CD4-positive, alpha-beta T cell treated with Interleukin-2 at 100 ng/mL for 4 hours (primary cell): ENCODE measurements at places on chromosomes 5 and 9.

DNA sequence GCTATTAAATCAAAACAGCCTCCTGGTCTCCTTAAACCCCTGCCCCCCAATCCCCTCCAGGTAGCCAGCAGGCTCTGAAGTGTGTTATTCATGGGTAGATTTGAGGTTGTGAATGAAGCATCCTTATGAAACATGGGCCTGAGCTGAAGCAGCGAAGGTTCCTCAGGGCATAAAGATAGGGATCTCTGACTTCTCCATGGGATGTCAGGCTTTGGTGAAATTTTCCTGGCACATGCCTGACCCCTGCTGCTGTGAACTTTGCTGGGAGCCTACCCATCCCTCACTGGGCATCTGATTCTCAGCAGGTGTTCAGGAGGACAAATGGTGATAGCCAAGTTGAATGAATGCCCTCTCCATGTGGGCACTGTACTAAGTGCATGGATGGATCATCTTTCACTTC, 250.3 kb downstream of the ASTN2 start:
- DNase-seq, result no peak

DNA sequence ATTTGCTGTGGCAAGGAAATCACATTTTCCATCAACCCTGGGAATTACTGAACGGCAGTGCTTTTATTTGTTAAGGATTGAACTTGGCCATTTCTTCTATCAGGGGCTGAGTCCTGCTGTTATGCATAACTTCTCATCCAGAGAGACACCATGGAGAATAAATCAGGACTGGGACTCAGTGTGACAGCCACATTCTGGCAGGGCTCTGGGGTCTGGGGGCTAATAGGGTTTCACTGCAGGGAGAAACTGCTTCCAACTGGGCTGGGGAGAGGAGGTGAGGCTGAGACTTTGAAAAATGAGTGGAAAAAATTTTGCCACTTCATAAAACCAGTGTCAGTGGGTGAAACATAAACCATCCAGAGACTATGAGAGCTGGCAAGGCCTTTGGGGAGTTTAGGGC, 95.7 kb upstream of the ALDH1B1 start:
- DNase-seq, result no peak

DNA sequence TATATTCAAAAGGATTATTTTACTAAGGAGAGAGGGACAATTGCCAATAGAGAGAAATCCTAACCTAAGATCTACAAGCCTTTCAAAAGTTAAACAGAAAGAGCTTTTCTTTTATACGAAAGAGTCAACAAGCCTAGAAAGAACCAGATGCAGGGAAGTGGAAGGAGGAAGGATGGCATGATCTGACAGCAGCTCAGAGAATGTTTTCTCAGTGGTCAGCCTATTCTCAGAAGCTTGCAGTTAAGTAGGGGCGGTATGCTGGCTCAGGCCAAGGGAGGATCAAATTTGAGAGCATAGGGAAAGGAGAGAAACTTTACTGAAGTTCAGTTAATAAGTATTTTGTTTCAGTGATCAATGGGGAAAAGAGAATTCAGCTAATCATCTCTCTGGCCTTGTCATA, 88.0 kb upstream of the FTMT start:
- DNase-seq, result no peak

GRCh38 chr9:121780177-121781040, 129.0 kb downstream of the DAB2IP start:
- no peak for DNase-seq

GRCh38 chr9:71604197-71605063, 163.9 kb downstream of the CEMIP2 start:
- peak; percentile 83 for DNase-seq

DNA sequence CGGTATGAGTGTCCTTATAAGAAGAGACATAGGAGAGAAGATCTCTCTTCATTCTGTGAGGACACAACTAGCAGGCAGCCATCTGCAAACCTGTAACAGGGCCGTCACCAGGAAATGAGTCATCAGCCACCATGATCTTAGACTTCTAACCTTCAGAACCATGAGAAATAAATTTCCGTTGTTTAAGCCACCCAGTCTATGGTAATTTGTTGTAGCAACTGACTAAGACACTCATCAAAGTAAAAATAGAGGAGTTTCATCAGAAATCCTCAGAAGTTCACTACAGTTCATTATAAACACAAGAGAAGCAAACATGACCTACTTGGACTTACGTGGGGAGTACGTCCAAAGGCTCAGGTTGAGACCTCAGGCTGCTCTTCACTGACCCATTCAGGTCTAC, 357.7 kb downstream of the SEMA5A start:
- DNase-seq, result no peak

DNA sequence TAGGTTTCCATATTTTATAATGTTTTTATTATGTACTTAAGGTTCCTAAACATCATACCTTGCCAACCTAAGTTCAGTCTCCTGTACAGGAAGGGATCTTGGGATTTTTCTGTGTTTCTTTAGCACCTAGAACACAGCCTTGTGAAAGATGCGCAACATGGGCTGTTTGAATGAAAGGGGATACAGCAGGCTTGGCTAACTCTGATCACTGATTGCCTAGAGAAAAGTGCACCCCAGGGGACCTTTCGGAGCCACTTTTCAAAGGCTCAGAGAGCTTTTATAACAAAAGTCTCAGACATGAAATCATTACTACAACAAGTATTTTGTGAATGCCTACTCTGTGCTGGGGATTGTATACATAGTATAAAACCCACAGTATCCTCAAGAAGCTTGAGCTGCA, 261.6 kb downstream of the BNC2 start:
- no peak for DNase-seq

GRCh38 chr5:171055875-171056454, 194.1 kb downstream of the RANBP17 start:
- no peak for DNase-seq

- no peak for DNase-seq
Measured at GRCh38 chr5:180370861-180371641, 17.9 kb upstream of the GFPT2 start.

GRCh38 chr9:123660691-123661466, 269.0 kb downstream of the DENND1A start:
- no peak for DNase-seq

- no peak for DNase-seq
Measured at GRCh38 chr9:108410161-108410560, 445.6 kb downstream of the ACTL7B start.

DNA sequence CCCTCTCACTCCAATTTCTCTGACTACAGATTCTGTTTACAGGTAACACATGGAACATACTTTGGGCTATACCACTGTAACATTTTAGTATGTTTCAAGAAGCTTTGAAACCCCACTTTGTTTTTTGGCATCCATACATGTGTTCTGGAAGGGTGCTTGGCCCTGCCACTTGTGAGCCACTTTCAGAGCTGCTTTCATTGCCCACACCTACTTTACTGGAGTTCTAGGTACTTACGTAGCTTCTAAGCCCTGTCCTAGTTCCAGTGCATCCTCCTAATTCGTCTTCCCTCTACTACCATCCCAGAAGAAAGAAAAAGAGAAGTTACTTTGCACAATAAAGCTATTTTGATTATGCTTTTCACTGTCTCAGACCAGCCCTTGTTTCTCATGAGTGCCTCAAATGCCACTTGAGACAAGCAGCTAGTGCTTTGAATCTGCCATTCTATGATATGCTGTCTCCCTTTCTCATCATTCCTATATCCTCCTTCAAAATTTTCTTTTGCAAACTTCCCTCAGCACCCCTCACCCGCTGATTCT, 26.5 kb upstream of the C5orf47 start:
- no peak for DNase-seq

GRCh38 chr5:78077369-78078068, 217.0 kb downstream of the AP3B1 start:
- DNase-seq, result no peak

GRCh38 chr9:113345190-113345589, 4.2 kb upstream of the BSPRY start:
- no peak for DNase-seq

DNA sequence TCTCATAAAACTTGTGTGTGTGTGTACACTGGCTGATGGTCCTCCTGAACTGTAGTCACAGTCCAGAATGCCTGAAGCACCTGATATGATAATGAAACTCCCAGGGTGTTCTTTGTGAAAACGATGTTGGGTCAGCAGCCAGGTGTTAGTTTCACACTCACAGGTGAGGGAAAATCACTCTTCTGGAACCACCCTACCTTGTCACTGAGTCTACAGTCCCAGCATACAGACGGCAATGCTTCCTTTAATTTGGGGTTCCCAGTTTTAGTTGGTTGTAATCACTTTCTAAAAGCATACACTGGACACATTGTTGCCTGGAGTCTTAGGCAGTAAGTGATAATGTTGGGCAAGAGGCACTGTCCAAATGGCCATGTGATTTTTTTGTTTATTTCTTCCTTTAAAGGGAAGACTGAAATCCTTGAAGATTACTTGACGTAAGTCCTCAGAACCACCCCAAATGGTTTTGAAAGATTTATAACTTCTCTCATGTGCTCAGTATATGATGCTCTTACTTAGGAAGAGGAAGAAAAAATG, 18.2 kb upstream of the MGAT1 start:
- no peak for DNase-seq

- no peak for DNase-seq
Measured at GRCh38 chr5:103333376-103333775, 74.8 kb downstream of the MACIR start.

GRCh38 chr9:136505406-136506403, 22.9 kb upstream of the SEC16A start:
- no peak for DNase-seq

DNA sequence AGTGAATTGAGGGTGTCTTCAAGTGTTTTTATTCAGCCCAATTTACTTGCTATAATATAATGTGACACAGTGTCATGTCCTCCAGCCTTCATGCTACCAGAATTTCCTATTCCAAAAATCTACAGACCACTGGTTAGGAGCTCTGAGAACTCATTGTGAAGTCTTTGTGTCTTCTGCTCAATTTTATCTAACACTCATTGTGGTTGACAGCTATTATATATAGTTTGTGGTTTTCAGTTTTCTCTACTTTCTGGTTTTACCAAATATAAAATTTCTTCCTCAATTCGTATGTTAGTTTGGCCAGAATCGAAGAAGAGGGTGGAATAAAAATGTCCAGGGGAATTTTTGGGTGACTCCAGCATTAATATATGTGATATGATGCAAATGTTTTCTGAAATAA, 509.3 kb upstream of the NUDT12 start:
- DNase-seq, result no peak

GRCh38 chr5:176438959-176439757, 9.0 kb upstream of the FAF2 start:
- DNase-seq, result no peak

DNA sequence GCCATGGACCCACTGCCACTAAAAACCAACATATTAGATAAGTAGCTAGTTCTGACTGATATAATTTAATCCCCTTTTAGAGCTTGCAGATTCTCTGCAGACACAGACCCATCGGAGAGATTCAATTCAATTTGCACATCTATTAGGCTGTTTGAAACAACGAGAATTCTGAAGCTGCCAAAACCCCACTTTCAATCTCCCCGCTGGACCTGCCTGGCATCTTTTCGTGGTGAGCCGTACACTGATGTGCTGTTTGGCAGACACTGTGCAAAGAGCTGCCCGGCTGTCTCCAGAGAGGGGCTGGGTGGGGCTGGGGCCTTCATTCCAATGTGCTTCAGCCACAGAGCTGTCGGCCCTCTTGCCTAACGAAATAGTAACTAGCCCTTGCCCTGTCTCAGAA, 42.1 kb upstream of the FAM240B start:
- no peak for DNase-seq

GRCh38 chr9:86695910-86696424, 251.3 kb downstream of the GAS1 start:
- no peak for DNase-seq

- DNase-seq, result no peak
Measured at GRCh38 chr9:126160067-126160853, 166.4 kb upstream of the MVB12B start.

GRCh38 chr9:37706290-37706689, 47.3 kb upstream of the TRMT10B start:
- no peak for DNase-seq

GRCh38 chr9:38213631-38214299, 144.7 kb upstream of the SHB start:
- DNase-seq, result no peak

- DNase-seq, result no peak
Measured at GRCh38 chr5:80370390-80370789, 37.5 kb upstream of the ZFYVE16 start.

- DNase-seq, result no peak
Measured at GRCh38 chr9:78620303-78620702, 323.4 kb downstream of the PSAT1 start.

- no peak for DNase-seq
Measured at GRCh38 chr5:55071413-55071812, 31.0 kb upstream of the GZMA start.

DNA sequence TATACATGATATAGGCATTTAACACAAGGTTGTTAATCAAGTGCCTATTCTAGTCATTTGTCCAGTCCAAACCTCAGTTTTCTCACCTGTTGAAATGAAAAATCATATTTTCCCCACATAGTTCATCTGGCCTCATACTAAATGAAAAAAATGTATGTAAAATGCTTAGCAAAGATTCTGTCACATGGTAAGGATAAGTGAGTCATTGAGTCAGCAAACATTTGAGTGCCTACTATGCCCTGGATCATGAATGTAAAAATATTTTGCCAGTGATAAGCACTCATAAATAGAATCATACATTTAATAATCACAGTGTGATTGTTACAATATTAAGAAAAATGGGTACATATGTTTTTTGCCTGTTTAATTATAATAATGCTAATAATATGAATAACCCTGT, 181.2 kb upstream of the PAPPA start:
- no peak for DNase-seq

GRCh38 chr5:128254789-128255188, 171.2 kb downstream of the SLC12A2 start:
- no peak for DNase-seq

- no peak for DNase-seq
Measured at GRCh38 chr9:76810377-76810957, 46.2 kb downstream of the PCA3 start.

DNA sequence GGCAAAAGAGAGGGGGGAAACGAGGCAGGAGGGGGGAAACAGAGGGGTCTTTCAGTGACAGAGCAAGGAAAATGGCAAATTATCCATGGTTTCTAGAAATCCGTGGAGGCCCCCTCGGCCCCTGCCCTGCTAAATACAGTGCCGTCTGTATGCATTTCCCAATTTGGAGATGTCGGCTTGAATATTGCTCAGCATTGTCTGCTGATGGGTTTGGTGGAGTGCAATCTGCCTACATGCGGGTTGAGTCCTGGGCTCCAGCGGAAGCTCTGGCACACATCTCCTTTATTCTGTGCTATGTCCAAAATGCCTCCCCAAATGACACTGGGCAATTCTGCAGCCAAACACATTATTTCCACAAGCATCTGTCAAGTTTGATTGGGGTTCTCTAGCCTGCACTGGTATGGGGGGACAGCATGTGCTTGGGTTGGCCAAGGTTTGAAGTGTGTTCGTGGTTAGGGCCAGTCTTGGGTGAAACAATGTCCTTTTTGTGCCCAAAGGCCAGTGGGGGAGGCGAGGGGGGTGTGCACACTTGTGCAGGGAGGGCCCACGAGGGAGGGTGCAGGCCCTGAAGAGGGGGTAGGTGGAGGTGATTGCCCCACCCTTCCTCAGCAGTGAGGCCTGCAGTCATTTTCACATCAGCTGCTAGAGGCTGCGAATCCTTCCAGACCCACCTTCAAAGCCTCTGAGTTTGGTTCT, 6.2 kb upstream of the NEUROG1 start:
- DNase-seq, result no peak
